ENCODE measurements at places on chromosomes 3 and 15.

DNA sequence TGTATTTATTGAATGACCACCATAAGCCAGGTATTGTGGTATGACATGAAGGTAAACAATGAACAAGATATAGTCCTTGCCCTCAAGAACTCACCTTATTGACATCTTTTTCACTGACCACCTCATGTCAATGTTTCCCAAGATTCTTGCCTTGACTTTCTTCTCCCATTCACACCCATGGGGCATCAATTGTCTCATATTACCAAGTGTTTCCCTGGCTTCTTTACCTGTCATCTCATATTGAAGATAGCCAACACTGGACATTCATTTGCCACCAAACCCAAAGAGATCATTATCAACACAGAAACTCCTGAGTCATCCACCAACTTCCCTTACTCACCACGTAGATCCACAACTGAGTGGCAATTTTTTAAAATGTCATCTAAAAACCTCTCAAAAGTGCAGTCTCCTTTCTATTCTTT lies 2.2 kb downstream of the EFHB start:
- no peak for DNase-seq

DNA sequence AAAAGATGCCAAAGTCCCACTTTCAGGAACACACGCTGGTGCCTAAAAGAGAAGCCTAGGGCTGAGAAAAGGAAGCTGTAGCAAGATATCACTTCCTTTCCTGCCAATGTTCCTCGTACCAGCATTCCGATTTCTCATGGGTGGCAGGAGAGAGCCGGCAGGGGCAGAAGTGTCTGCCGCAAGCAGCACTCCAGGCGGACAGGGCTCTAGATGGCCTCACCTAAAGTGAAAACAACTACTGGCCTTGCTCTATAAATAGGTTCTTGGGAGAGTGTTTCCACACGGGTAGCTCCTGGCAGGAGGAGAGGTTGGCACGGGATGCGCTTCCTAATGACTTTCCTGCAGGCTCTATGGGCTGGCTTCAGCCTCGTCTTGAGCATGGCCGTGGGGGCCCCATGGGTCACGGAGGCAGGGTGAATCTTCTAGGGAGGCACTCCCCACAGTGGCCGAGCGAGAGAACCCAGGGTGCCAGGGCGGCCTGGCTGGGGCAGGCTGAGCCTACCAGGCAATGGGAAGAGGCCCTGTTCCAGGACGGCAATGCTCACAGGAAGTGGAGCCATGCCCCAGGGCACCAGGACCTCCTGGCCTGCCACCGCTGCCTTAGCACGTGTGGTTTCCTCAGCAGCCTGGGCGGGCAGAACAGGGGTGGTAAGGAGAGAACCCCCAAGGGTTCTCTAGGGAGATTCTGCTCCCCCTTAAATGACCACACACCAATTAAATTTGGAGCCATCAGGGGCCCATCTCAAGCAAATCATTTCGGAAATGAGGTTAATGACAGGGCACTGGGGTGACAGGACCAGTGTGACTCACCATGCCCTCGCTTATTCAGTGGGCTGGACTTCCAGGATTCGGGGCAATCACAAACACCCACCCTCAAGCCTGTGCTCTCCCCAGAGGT lies 14.6 kb upstream of the DUSP7 start:
- peak; percentile 73 for DNase-seq

DNA sequence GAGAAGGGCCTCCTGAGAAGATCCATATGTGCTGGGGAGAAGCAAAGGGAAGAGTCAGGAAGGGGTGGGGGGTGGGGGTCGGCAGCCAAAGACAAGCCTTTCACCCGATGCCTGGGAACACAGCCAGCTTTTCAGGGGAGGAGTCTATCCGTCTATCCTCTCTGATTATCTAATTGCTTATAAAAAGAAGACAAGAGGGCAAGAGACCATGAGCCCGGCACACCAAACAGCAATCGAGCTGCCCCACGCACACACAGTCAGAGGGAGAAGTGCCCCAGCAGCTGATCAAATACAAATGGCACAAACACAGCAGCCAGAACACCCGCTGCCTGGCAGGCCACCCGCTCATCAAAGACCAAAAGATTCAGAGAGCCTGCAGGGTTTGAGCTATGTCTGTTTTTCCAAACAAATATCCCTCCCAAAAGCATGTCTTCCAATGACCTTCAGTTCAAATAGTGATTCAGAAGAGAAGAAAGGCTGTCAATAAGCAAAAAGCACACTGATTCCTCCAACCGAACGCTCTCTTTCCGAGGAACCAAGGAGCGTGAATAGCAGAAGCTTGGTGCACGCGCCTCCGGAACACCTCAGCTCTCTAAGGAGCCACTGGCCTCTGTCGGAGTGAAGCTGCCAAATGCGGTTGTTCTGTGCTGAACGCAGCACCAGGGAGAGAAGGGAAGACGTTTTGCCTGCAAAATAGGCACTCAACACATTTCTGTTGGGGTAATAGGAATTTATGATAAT lies 419.2 kb downstream of the OCA2 start:
- no peak for DNase-seq

GRCh38 chr15:93291380-93291779 lies 202.4 kb upstream of the RGMA start:
- no peak for DNase-seq

GRCh38 chr3:184405075-184406030 lies 25.5 kb downstream of the CHRD start:
- DNase-seq: no peak

DNA sequence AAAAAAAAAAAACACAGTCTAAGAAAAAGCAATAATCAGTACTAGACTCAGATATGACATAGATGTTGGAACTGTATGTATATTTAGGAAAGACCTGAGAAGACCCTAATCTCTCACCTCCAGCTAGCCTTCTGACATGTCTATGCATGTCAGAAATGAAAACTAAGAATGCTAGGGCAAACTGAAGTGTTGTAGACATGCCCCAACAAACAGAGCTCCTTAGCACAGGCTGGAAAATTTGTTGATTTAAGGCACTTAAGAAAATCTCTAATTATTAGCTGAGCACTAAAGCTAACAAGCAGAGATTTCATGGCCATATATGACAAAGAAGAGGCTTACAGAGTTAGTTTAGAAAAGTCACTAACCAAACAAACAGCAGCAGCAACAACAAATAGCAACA lies 45.5 kb upstream of the PRSS50 start:
- DNase-seq: no peak

DNA sequence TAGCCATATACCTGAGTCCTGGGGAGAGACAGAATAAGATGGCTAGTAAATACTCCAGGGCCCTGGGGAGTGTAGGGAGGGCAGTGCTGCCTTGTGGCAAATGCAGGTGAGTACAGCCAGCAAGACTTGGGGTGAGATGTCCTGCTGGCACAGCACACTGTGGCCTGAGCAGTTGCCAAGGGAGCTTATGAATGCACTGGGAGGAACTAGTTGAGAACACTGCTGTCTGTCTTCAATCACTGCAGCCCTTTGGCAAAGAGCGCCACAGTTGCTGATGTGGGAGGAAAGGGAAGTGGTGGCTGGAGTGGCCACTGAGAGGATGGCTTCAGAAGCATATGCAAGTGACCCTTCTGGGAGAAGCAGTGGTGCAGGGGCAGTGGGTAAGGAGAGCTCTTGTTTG lies 264.6 kb downstream of the RORA start:
- DNase-seq: no peak

DNA sequence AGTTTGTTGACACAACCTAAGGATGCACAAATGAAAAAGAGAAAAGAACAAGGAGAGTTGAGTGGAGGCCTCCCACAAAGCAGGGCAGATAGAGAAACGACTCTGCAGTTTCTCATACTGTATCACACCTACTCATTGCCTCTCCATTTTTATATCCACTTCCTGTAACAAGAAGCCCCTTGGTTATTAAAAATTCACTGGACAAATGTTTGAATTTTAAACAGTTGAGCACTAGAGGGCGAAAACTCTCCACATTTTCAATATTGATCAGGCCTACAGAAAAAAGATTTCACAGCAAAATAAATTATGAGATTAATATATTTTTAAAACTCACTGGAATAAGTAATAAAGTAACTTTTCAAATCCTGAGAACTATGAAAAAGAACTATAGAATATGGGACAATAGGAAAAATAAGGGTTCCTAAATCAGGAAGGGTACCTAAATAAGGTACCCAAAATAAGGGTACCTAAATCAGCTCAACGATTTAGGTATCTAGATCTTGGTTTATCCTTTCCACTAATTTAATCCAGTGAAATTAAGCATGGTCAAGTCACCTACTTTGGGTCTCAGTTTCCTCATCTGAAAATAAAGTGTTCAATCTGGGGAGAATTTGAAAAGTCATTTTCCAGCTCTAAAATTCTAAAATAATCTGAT lies 47.0 kb upstream of the PPIB start:
- peak; percentile 85 for DNase-seq

DNA sequence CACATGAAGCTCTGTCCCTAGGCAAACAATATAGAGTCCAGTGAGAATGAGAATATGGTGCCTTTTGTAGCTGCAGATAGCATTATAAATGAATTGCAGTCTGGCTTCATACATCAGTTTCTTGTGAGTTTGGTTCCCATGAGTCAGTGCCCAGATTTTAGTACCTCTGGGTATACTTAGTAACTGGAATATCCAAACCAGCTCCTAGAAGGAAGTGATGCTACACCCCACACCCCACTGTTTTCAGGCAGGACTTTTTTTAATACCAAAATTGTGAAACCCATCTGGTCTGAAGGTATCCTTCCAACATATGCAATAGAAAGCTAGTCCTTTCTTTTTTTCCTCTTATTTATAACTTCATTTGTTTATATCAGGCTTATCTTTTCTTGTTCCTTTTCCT lies 42.1 kb upstream of the FOXP1 start:
- DNase-seq: no peak

DNA sequence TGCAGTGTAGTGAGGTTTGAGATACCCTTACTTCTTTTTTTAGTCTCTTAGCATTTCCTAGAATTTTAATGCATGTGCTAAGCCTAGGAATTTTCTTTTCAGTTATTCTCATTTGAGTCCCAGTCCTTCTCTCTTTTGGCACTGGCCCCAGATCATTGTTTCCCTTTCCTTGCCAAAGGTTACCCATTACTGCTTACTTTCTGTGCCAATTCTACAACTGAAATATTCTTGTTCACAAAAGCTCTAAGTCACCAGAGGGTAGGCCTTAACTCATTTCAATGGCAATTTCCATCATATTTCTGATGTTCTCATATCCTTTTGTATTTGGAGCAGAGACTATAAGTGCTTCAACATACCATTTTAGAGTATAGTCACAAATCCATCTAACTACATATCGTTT lies 199.6 kb upstream of the CBLB start:
- no peak for DNase-seq

DNA sequence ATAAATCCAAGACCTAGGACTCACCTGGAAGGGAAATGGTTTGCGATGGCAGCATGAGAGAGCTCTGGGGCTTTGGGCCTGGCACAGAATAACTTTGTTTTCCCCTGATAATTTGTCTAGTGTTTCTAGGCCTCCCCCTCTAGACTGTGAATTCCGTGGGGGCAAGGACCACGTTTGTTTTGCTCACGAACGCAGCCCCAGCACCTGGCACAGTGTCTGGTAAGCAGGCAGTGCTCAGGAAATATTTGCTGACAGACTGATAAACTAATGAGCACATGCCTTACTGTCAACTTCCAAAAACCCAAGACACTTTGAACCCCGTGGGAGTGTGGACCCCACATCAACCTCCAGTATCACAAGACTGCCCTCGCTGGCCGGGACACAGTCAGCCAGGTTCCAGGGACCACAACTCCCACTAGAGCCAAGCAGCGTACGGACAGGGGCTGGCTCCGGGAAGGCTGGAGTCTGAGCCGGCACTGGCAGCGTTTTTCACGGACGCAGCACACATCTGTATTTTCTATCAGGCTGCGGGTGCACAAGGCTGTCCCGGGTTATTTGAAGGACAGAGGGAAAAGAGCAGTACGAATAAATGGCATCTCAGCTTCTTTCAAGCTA lies 146.5 kb downstream of the XXYLT1 start:
- DNase-seq: no peak
